Endothelial cell (in vitro differentiated cells): ENCODE measurements at places on chromosomes 2 and 18.
A peak's percentile ranks its signal among the peaks of the same experiment; 100 is the strongest.

GRCh38 chr18:34492652-34493051, 217.4 kb upstream of the DTNA start:
- no peak for DNase-seq

DNA sequence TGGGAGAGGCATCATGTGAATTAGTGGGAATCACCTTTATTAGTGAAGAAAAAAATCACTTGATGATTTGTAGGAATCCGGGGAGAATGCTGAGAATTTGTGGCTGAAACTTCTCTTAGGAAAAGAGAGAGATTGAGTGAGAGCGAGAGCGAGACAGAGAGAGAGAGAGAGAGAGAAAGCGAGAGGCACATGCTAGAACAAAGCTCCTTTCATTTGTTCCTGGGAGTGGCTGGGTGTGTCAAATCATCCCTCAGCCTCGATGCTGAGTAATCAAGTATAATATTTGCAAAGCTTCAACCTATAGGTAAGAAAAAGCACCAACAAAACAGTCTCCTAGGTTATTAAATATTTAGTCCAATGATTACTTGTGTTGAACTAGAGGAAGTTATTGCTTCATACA, 4.4 kb upstream of the SERPINB5 start:
- no peak for DNase-seq

- no peak for DNase-seq
Measured at GRCh38 chr2:223414646-223415045, 187.5 kb downstream of the SCG2 start.

- DNase-seq, result no peak
Measured at GRCh38 chr2:227415538-227416424, 28.0 kb upstream of the SCYGR1 start.

DNA sequence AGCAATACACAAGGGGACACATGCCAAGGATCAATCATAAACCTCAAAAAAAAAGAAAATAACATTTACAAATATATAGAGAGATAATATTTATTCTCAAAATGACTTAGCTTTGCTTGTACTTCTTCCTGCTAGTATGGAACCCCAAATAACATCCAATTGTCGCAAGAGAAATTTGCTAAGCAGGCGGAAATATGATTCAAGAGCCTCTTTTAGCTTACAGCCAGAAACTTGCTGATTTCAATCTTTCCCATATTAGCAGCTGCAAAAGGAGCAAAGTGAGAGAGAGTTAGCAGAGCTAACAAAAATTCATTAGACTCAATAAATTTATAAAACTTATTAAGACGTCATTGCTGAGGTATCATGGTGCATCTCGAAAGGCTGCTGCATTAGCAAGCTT, 294.9 kb downstream of the FSIP2 start:
- DNase-seq, result no peak

DNA sequence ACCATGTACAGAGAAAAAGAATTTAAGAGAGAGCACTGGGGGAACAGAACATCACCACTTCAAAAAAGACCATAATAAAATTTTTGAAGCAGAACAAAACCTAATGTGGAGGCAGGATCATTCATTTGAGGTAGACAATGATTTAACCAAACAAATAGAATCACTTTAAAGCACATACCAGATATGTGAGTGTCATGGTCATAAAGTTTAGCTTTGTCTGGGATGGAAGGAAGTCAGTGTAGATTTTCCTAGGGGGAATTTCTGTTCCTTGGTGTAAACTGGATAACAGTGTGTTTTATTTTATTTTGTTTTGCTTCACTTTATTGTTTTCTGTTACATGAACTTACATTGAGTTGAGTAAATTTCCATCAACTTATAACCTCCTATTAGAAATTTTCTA, 120.8 kb downstream of the CRIM1 start:
- DNase-seq, result no peak

- no peak for DNase-seq
Measured at GRCh38 chr18:61764381-61764780, 128.4 kb downstream of the RNF152 start.

DNA sequence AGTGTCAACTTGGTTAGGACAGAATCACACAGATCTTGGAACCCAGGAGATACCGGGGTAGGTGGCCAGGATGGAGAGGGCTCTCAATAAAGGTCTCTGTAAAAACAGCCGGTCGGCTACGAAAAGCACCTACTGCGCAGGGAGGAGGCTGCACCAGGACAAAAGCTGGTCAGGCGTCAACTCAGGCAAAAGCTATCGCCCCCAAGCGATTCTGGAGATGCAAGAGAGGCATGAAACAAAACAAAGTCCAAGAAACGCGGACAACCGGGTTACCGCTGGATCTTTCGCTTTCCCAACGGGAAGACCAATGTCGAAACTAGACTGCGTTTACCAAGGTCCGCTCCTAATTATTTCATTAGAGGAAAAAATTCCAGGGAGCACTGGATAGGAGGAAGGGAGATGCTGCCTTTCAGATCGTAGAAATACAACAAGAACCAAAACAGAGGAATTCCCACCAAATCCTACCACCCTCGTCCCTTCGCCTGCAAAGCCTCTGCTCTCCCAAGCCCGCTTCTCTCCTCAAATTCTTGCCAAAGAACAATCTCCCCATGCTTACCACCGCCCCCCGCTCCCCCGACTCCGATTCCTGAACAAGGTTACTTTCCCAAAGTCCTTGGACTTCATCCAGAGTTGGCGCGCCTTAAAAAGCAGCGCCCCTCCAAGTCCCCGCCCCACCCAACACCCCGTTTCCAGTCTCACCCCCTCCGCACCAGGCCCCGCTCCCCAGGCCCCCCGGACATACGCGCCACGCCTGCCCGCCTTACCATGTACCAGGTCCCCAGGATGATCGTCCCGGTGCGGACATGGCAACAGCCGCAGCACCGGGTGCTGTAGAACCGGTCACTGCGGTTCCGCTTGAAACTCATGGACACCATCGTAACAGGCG, 539 bp downstream of the LAPTM4A start:
- DNase-seq, result peak; percentile 53

DNA sequence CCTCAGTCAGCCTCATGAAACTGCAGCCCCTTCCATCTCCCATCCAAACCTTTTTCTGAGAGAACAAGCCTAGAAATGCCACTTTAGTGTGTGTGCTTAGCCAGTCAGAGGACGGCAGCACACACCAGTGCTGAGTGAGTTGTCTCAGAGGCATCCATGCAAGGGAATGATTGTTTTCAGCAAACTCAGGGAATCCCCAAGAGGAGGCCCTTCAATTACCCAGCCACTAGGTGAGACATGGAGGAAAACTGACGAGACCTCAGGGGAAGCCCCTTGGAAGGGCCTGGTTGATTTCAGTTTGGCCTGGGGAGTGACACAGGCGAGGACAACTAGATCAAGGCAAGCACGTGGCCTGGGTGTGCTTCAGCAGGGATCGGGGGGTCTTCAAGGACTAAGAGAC, 49.7 kb downstream of the APOB start:
- DNase-seq, result no peak

DNA sequence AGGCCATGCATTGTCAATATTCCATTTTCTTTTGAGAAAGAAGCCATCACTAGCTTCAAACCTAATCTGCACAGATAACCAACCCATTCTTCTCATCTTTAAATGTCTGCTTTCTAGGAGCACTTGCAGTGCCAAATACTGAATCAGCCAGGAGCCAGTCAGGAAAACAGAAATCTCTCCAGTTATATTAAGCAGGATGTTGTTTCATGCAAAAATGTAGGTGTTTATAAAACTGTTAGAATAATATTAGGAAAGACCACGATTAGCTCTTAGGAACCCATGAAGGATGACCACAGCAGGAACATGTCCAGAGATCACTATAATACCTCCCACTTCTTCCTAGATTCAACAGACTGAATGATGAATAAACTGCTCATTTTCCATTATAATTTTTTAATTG, 86.0 kb downstream of the TTC32 start:
- DNase-seq, result no peak

DNA sequence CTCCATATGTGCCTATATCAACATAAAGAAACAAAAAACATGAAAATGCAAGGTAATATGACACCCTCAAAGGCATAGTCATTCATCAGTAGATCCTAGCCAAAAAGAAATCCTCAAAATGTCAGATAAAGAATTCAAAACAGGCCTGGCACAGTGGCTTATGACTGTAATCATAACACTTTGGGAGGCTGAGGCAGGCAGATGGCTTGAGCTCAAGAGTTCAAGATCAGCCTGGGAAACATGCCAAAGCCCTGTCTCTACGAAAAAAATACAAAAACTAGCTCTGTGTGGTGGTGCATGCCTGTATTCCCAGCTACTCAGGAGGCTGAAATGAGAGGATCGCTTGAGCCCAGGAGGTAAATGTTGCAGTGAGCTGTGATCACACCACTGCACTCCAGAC, 284.6 kb upstream of the KLHL29 start:
- no peak for DNase-seq

- DNase-seq, result peak; percentile 40
Measured at GRCh38 chr18:4453874-4454536, 1.1 kb downstream of the DLGAP1 start.

- DNase-seq, result no peak
Measured at GRCh38 chr2:118611691-118612090, 235.8 kb downstream of the EN1 start.

DNA sequence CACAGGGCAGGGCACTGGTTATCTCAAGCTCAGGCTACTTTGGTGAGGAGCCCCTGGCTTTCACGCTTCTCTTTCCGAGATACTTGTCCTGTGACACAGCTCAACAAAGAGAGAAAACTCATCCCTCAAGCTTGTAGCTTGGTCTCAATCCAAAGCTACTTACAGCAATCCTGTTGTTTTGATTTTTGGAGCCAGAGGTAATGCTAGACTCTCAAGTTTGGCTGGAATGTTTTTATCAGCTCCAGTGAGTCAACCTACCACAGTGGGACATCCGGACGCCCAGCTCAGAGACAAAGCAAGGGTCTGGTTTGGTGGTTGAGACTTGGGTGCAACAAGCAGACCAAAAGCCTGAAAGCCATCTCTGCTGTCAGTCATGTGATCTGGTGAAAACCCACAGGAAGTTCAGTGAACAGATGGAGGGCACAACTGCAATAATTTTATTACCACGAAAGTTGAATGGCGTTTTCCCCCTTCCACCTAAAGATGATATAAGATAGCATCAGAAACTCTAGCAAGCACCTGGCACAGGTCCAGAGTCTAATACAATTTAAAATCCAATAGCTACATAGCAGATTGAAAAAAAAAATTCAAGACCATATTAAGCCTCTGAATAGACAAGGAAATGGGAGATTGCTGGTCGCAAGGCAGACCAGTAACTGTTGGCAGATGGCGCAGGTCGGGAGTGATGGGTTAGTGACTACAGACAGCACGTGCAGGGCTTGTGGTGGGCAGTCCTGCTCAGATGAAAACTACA, 102.3 kb upstream of the SMAD7 start:
- DNase-seq, result no peak

GRCh38 chr18:2244641-2245040, 326.7 kb downstream of the METTL4 start:
- no peak for DNase-seq

DNA sequence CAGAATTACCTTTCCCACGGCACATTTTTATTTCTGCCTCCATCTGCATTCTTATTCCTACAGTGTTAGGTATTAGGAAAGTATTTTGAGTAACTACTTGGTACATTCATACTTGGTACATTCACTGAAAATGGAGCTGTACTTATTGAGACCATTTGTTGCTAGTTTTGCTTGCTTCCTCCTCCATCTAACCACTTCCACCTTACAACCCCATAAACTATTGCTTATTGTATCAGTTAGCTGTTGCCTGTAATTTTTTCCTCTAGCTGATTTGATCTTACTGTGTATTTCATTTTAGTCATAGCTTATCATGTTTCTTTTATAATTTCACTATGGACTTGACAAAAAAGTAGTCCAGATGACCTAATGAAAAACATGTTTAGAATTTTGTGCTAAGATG, 50.7 kb downstream of the AFTPH start:
- DNase-seq, result no peak

DNA sequence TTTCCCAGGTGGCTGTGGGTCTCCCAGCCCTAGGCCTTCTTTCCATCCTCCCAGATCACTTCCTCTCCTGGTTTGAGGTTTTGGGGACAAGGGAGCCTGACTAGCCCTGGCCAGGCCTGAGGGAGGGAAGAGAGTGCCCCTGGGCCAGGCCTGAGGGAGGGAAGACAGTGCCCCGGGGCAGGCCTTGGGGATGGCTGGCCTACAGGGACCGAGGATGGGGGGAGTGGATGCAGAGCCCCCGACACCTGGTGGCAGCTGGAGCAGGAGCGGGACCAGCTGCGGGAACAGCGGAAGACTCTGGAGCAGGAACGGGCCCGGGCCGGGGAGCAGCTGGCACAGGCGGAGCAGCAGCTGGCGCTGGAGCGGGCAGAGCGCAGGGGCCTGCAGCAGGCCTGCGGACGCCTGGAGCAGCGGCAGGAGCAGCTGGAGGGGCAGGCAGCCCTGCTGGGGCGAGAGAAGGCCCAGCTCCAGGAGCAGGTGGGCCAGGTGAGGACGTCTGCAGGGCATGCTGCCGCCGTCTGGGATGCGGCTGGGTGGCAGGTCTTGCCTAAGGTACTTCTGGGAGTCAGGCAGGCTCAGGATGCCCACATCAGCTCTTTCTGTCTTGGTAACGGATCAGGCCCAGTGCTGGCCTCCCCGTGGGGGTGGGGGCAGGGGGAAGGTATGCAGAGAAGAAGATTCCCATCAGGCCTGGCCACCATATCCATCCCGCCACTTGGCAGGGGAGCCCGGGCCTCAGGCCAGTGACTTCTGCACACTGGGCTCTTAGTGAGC, 29.2 kb downstream of the CROCC2 start:
- no peak for DNase-seq

GRCh38 chr2:36461039-36461681, 105.6 kb downstream of the CRIM1 start:
- no peak for DNase-seq

- no peak for DNase-seq
Measured at GRCh38 chr2:44618251-44619023, 256.7 kb downstream of the CAMKMT start.

- no peak for DNase-seq
Measured at GRCh38 chr18:48477348-48477747, 61.5 kb upstream of the CTIF start.

- no peak for DNase-seq
Measured at GRCh38 chr2:172134270-172134669, 31.6 kb upstream of the DLX2 start.

DNA sequence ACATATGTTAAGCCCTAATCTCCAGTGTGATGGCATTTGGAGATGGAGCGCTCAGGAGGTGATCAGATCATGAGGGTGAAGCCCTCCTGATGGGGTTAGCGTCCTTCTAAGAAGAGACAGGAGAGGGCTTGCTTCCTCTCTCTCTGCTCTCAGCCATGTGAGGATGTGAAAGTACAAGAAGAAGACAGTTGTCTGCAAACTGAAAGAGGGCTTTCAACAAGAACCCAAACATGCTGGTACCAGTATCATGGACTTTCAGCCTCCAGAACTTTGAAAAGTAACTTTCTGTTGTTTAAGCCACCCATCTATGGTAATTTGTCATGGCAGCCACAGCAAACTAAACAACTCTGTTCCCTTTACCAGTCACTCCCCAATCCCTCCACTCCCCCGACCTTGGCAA, 47.4 kb downstream of the CACNB4 start:
- DNase-seq, result no peak

GRCh38 chr2:147420517-147420916, 424.3 kb upstream of the ACVR2A start:
- no peak for DNase-seq

GRCh38 chr2:101501443-101501842, 26.5 kb upstream of the RFX8 start:
- no peak for DNase-seq

- no peak for DNase-seq
Measured at GRCh38 chr18:54835944-54836343, 7.7 kb downstream of the RAB27B start.
